HCT116 (cell line): ENCODE measurements at places on chromosomes 4 and X. TPM values are rescaled to one million over a fixed set of nuclear protein-coding genes. Genes with fewer than 3 reads are reported as not detected.

DNA sequence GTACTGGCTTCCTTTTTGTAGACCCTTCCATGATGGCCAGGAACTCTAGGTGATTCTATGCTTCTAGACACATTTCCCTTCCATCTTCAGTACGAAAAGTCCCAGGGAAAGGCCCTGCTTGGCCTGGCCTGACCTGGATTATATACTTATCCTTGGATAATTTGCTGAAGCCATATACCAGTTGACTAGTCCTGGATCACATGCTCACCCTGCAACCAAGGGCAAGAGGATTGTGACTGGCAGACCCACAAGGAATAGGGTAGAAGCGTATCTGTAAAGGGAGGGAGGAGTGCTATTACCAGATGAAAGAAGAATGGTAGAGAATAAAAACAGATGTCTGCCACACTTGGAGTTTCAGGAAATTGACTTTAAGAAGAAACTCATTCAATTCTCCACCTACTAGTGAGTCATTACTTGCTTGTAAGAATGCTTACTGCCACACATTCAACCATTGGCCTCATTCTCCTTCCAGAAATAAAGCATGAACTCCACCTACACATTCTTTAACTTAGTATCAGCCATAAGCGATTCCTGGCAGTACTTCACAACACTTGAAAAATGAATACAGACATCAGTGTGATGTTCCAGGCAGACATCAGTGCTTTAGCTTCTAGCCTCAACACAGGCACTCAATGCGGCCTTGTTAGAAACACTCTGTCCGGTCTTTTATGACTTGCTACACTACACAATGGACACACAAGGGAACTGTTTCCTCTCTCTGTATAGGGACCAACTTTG is 141.8 kb downstream of the CBR4 start:
- H3K27me3 ChIP-seq = no peaks in the 10 kb centered on the region
- peaks cover 2% of the 10 kb centered on the region; the same call in 1 of the 2 replicates for H3K36me3 ChIP-seq
- H3K4me1 ChIP-seq = no peaks in the 10 kb centered on the region
- H3K4me3 ChIP-seq = no peak overlapping the region
- no peak overlapping the region for H3K27ac ChIP-seq

DNA sequence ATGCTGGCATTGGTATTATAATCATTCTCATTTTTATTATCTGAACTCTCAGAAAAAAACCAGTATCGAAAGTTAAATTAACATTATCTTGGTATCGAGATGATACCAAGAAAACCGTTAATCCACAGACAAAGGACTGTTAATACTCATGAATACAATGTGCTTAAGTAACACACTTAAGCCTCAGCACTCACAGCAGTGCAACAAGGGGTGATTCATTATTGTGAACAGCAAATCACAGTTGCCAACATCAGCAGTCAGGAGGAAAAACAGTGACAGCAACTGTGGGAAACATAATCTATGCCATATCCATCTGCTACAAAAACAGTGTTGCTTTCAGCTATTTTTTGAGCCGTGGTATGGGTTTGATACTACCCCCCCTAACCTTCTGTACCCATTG is 210.9 kb upstream of the ATOH1 start:
- H3K27ac ChIP-seq = no peak overlapping the region
- no peak for DNase-seq
- no peak overlapping the region for H3K4me3 ChIP-seq

GRCh38 chrX:72094894-72095293 is 36.8 kb downstream of the RTL5 start:
- no peaks in the 10 kb centered on the region for H3K27me3 ChIP-seq
- no peaks in the 10 kb centered on the region for H3K4me1 ChIP-seq
- no peak for DNase-seq
- no peak overlapping the region for H3K27ac ChIP-seq
- no peaks in the 10 kb centered on the region for H3K36me3 ChIP-seq

DNA sequence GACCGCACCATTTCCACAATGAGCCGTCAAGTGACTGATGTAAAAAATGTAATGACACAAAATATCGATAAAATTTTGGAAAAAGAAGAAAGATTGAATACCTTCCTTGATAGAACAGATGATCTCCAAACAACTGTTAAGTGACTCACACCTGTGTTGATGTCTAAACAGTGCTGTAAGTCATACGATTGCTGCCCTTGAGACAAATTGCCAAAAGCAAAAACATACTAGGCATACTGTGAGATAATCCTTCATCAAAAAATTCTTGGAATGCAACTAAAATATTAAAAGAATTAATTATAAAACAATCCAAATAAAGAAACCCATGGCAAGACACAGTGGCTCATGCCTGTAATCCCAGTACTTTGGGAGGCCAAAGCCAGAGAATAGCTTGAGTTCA is 53.4 kb downstream of the HNRNPD start:
- H3K4me1 ChIP-seq = no peaks in the 10 kb centered on the region
- no peaks in the 10 kb centered on the region for H3K27me3 ChIP-seq
- H3K27ac ChIP-seq = no peak overlapping the region
- no peak overlapping the region for H3K4me3 ChIP-seq
- no peak for DNase-seq

DNA sequence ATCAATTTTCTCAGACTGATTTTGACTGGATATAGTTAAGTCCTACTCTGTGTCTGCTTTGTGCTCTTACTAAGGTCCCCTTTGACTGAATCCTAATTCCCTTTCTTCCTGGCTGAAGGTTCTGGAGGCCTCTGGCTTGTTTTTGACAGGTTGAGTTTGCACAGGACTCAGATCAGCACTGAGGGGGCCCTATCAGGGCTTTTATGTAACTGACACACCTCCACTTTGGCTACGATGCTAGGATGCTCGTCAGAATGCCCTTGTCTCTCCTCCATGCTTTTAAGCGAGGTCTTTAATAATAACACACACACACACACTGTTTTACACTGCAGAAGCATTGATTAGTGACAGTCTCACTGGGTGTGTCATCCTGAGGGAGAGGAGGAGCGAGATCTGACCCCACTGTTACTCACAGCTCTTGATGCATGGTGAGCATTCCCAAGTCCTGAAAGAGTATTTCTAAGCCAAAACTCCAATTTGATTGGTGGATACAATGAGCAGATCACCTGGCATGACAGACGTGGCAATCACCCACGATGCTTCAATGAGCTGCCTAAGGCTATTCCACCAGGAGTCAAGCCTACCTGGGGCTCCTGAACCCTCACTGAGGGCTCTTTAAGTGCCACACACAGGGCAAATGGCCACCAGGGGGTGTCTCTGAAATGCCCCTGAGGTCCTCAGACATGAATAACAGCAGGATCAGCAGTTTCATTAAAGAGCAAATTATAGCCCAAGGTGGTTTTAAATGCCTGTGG is 130.4 kb upstream of the CPEB2 start:
- H3K27me3 ChIP-seq = peaks cover 5% of the 10 kb centered on the region; the same call in 1 of the 2 replicates
- DNase-seq = peak; percentile 2
- H3K4me1 ChIP-seq = no peaks in the 10 kb centered on the region
- no peak overlapping the region for H3K4me3 ChIP-seq

DNA sequence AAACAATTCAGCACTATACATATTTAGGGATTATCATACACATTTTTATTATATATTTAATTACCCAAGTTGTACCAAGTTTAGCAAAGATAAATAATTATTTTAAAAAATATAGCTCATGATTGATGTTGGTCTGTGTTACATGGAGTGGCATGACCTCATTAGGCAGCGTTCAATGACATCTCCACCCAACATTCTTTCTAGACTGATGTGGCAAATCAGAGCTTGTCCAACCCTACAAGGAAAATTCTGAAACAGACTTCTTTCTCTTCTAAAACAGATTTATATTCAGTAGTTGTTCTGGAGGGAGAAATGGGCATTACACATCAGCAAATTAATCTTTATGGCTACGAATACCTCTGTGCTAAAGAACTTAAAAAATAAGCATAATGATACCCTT is 189.7 kb downstream of the PDGFC start:
- no peaks in the 10 kb centered on the region for H3K27me3 ChIP-seq
- no peaks in the 10 kb centered on the region for H3K36me3 ChIP-seq
- peak overlapping the region; percentile 29; the same call in 1 of the 2 replicates for H3K27ac ChIP-seq
- peaks cover 42% of the 10 kb centered on the region for H3K4me1 ChIP-seq
- DNase-seq = peak; percentile 29

PSAPL1 gene
- 0.05 TPM for total RNA-seq

CCDC158 gene
- not detected for total RNA-seq

MAGED4 gene
- not detected for total RNA-seq

CMC4 gene
- total RNA-seq = 5.3 TPM
